DMS153 (cell line): ENCODE measurements at places on chromosomes 16 and 17.

GRCh38 chr17:32492648-32493289 lies 6.0 kb downstream of the CDK5R1 start:
- no peak for DNase-seq

DNA sequence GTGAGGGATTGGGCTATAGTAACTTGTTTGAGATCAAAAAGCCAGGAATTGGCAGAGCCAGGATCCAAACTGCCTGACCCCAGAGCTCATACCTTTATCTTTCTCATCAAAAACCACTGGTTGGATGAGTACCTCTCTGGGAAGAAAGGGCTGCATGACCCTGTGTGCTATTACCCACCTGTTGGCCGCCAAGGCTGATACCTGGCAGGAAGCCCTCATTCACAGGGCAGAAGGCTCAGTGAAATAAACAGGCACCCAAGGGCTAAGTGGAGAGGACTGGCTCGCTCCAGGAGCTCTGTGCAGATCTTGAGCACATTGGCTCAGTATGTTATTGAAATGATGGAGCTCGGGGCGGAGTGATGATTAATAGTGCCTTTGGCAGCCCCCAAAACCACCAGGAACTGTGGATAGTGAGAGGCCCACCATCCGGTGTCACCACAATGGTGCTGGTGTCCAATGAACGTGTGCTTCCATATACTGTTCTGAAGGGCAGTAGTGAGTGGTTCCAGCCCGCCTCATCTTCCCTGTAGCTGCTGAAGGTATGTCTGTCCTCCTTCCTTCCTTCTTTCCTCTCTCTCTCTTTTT lies 197.6 kb downstream of the MSI2 start:
- no peak for DNase-seq

DNA sequence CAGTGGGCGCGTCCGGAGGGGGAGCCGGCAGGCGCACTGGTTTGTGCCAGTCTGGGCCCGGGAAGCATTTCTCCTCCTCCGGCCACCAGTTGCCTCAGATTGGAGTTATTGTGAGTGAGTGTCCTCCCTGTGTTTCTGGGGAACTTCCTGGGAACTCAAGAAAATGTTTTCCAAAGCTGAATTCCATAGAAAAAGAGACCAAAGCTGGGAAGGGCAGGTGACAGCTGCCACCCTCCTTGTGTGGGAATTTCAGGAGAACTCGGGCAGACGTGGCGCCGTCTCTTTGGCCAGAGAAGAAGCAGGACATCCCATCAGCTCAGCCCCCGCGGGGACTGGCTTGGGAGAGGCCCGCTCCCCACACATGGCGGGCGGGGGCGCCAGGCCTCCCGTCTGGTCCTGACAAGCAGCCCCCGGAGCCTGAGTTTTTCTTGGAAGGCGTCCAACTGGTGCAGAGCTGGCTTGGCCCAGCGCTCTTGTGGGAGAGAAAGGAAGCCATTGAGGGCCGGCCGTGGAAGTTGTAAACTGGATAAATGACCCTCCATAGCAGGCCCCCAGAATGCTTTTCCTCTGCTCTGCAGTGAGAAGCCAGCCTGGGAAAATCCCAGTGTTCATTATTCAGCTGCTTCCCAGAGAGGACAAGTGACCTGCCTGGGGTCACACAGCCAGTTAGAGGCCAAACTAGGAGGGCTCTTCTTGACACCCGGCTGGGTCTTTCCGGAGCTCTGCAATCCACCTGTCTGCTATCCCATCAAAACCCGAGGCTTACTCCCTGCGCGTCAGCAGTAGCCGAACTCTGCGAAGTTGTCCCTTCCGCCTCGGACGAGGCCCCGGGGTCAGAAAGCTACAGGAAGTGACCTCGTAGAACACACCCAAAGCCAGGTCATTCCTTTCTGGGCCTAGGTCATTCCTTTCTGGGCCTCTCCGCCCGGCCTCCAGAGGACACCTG lies 39.2 kb upstream of the GSE1 start:
- DNase-seq, result no peak

GRCh38 chr16:84334058-84334457 lies 34.3 kb upstream of the ATP2C2 start:
- no peak for DNase-seq

- no peak for DNase-seq
Measured at GRCh38 chr16:84726669-84727467, 27.1 kb downstream of the USP10 start.

GRCh38 chr16:23950898-23951297 lies 115.1 kb downstream of the PRKCB start:
- no peak for DNase-seq

- no peak for DNase-seq
Measured at GRCh38 chr17:45992904-45993303, 6.1 kb upstream of the STH start.

GRCh38 chr16:57277586-57277985 lies 6.9 kb downstream of the PLLP start:
- no peak for DNase-seq

DNA sequence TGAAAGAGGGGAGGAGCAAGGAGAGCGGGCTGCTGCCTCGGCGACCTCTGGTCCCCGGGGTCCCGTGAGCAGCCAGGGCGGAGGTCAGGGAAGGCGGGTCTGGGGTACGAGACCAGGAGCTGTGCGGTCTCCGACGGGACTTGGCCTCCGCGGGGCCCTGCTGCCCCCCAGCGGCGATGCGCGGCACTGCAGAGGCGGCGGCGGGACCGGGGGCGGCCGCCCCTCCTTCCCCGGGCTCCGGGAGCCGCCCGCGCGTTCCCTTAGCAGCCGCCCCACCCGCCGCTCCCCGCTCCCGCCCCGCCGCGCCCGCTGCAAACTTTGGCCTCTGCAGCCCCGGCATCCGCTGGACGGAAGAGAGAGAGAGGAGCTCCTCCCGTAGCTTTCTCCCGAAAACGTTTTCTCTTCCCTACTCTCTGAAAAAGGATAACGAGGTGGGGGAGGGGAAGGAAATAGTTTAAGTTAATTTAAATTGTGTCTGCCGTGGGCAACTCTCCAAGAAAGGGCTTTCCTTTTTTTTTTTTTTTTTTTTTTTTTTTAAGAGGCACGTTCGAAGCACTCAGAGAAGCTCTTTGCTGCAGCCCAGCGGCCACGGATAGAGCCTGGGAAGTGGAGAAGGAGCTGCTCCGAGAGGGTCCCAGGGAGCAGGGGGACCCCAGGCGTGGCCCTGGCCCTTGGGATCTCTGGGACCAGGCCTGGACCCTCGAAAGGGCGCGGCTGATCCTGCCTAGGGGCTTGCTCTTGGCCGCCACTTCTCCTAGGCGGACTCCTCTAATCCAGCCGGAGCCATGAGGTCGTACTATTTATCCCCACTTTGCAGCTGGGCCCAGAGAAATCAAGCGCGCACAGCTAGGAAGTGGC lies 43.2 kb downstream of the C16orf82 start:
- DNase-seq, result peak; percentile 34

GRCh38 chr16:66904846-66905632 lies 13.6 kb downstream of the CDH16 start:
- no peak for DNase-seq

DNA sequence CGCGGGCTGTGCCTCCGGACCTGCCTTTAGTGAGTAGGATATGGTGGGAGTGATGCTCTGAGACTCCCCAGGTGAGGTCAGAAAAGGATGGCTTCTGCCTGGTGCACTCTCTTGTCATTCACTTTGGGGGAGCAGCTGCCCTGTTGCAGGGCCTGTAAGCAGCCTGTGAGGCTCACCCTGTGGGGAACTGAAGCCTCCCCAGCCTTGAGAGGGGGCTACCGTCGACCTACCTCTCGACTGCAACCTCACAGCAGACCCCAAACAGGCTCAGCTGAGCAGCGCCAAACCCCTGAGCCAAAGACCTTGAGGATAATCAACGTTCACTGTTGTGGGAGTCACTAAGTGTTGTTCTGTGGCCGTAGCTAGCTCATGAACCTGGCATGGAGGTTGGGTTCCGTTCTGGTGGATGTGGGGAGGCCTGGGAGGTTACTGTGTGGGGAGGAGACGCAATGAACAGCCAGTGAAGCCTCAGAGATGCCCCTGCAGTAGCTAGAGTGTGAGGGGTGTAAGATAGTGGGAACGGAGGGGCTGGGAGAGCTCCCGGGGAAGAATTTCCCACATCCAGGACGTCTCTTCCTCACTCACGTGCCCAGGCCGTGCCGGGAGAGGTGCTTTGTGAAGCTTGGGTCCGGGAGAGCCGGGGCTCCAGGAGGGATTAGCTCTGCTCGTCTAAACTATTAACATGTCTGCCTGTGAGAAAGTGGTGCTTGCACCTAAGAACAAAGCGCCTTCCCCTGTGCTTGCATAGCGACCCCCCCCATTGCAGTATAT lies 38.8 kb downstream of the METRNL start:
- no peak for DNase-seq

- DNase-seq, result no peak
Measured at GRCh38 chr16:11670171-11671131, 2.2 kb downstream of the SNN start.

DNA sequence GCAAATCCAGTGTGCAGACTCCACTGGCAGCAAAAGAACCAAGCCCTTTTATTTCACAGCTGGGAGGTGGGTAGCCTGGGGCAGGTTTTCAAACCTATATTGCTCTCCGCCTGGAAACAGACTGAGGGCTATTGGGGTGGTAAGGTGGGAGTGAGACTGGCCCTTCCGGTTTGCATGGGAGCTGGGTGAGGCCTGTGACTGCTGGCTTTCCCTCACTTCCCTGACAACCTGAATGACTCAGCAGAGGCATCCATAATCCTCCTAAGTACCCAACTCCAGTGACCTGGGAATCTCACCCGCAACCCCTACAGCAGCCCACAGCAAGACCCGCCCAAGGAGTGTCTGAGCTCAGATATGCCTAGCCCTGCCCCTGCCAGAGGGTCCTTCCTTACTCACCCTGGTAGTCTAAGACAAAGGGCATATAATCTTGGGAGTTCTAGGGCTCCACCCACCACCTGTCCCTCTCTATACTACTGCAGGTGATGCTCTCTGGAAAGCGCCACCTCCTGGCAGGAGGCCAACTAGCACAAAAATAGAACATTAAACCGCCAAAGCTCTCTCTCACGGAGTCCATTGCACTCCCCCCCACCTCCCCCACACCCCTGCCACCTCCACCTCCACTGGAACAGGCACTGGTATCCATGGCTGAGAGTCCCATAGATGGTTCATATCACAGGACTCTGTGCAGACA lies 602.0 kb upstream of the C16orf82 start:
- DNase-seq, result no peak

DNA sequence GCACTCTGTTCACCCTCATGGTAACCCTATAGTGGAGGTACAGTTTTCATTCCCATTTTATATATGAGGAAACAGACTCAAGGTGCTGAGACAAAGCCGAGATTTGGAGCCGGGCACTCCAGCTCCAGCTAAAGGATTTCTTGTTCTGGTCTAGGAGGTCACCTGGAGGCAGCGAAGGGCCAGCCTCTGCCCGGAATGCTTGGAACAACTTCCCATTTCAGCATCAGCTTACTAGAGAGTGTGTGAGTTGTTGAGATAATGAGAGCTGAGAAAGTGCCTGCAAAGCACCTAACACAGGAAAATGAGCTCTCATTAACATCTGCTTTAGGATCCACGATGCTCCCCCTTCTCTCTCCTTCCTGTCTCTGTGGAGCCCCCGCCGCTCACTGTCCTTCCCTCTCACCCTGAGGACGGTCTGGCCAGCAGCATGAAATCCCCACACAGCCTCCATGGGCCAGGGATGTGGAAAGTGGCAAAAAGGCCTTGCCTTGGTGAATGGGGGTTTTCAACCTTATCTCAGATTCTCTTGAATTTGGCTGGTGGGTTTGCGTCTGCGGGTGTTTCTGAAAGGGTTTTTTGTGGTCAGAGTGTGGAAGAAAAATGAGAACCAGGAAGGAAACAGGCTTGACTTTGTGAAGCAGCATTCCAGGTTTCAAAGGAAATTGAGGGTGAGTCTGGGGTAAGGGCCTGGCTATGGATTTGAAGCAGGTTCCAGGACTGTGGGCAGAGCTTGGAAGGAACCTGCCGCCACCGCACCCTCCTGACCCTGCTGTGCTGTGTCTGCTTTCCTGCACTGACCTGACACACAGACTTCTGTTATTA lies 178.7 kb downstream of the FOXL1 start:
- DNase-seq, result no peak

GRCh38 chr17:17352836-17353624 lies 49.9 kb downstream of the NT5M start:
- DNase-seq, result no peak
